H7 (cell line): ENCODE measurements at places on chromosomes 4 and X.

GRCh38 chr4:177789610-177790009 lies 347.4 kb upstream of the AGA start:
- no peak for DNase-seq

GRCh38 chr4:176614793-176615192 lies 177.9 kb downstream of the VEGFC start:
- no peak for DNase-seq

- DNase-seq, result no peak
Observed at GRCh38 chr4:139265654-139266053, 14.4 kb downstream of the MGARP start.

DNA sequence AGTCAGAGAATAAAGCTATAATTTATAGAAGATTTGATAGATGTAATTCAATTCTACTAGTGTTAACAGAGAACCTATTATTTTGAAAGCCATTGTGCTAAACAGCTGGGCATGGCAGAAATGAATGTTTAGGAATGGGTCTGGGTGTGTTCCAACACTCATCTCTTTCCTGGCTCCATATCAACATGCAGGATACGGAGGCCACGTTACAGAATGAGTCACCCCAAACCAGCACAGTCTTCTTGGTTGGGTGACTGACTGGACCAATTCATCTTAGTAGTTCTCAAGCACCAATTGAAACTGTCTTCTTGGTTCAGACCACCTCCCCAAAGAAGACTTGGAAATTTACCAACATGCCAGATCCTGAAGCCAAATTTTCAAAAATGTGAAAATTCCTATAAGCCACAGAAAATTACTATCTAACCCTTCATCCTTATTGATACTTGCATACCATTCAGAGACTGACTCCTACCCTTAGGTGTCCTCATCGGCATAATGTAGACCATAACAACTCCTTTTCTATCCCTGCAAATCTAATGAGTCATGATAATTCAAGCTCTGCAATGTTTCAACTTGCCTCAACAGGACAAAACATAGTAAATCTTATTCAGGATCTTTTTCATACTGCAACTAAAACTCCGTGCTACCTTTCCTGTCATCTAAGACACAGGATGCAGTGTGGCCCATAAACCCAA lies 52.0 kb upstream of the ATOH1 start:
- no peak for DNase-seq
